ENCODE measurements at places on chromosomes 5 and 9.

DNA sequence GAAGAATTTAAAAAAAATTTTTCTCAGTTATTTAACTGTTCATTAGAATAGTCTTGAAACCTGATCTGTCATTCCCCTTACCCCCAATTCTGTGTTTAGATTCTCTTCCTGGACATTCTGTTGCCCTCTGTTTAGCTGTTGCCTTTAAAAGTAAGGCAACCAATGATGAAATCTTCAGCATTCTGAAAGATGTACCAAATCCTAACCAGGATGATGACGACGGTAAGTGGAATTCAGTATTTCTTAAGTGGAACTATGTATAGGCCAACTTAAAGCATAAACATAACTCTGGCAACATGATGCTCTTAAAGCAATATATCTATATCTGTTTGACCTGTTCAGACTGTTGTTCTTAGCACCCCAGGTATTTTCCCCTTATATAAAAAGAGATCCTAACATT, 27.2 kb downstream of the NCBP1 start:
- no peak for DNase-seq

- DNase-seq: no peak
Measured at GRCh38 chr5:138336952-138337684, 948 bp upstream of the FAM53C start.

GRCh38 chr9:77892171-77892570, 139.4 kb downstream of the GNAQ start:
- DNase-seq: no peak

- no peak for DNase-seq
Measured at GRCh38 chr5:9474219-9475002, 71.5 kb downstream of the SEMA5A start.

GRCh38 chr9:121812159-121812735, 160.8 kb downstream of the DAB2IP start:
- no peak for DNase-seq

- DNase-seq: no peak
Measured at GRCh38 chr9:91077624-91078368, 276.2 kb downstream of the SYK start.

- DNase-seq: no peak
Measured at GRCh38 chr9:126316085-126316655, 10.5 kb upstream of the MVB12B start.

DNA sequence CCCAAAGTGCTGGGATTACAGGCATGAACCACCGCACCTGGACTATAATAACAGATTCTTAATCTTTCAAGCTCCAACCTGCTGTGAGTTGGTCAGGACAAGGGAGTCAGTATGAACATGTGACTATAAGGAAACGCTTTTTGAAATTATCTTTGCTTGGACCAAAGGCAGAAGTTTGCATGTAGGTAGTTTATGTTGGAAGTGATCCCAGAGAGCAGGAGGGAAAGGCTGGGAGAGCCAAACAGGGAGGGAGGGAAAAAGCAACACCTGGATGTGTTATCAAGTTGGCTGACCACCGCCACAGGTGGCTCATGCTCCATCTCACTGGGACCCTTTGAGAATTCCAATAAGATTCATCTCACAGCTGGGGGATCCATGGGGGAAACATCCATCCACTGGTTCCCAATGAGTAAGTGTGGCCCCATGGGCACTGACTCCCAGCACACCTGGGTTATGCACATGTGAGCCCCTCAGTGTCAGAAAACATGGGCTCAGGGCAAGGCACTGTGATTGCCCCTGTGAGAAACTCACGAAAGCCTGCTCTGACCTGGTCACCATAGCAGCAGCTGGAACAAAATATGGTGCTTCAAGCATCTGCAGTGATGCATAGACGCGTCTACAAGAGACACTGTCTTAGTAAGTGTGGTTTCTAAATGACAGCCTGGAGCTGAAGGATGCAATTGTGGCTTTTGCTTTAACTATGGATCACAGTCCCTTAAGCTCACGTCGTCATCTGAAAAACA, 62.1 kb downstream of the ARSB start:
- DNase-seq: no peak

DNA sequence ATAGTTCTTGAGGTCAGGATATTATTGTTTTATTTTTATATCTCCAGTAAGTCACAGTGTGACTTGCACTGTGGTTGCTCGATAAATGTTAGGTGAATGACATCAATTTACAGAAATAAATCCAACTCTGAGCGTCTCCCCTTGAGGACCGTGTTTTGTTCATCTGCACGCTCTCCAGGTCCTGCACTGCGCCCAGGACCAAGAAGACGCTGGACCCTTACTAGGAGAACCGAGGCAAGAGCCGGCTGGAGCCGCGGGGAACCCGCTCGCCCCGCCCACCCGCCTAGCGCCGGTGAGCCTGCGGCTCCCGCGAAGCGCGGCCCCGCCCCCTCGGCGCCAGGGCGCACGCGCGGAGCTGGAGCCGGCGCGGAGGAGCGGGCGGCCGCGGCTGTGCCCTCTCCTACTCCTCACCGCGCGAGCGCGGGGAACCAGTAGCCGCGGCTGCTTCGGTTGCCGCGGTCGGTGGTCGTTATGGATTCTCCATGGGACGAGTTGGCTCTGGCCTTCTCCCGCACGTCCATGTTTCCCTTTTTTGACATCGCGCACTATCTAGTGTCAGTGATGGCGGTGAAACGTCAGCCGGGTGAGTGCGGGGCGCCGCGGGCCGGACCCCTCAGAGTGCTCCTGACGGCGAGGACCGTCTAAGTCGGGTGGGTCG, at the start of gene TMEM38B:
Gene TMEM38B, plus strand, starts transcription at position 352 of the 658 bp plus-strand sequence. Its CDS starts 120 bp downstream, at position 472.
- DNase-seq: peak; percentile 74

DNA sequence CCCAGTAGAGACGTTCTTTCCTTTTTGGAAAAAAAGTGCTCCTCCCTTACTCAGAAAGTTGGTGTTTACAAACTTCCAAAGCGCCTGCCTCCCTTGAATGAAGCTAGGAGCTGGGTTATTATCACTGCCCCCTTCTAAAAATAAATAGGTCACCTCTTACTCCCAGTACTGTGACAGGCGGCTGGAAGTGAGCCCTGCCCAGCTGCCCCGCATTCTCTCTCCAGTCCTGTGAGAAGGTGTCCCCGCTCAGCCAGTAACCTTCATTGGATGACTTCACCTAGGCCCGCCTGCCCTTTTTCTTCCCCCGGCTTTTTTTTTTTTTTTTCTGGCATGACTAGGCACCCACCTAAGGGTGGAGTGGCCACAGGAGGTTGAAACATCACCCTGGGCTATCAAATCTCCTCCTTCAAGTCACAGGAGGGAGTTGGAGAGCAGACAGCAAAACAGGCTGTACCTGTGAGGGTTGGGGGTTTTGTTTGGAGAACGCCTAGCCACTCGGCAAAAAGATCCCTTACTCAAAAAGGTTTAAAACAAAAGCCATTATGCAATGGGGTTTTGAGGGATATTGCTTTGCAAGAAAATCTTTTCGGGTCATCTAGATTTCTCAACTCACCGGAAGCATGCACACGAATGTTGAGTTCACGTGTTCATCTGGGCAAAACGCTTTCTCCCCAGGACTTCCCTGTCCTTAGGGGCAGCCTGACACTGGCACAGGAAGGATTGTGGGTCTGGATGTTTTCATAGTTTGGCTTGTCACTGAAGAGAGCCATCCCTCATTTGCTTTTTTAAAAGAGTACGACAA, 43.3 kb upstream of the ZNF622 start:
- DNase-seq: no peak

GRCh38 chr5:54087436-54087835, 222.9 kb downstream of the ARL15 start:
- no peak for DNase-seq

All from stimulated activated CD4-positive, alpha-beta T cell treated with anti-CD3 and anti-CD28 coated beads, TNF-alpha, amount 100 ng/mL, for 48 hours (primary cell).